ENCODE measurements at places on chromosomes 12 and 14.

GRCh38 chr12:44654646-44655639, 221.2 kb downstream of the NELL2 start:
- no peak for DNase-seq

- DNase-seq = no peak
These were observed 13.5 kb upstream of the TESPA1 start for GRCh38 chr12:54997929-54998522.

- DNase-seq = peak; percentile 70
These were observed 291.5 kb upstream of the SRRM4 start for GRCh38 chr12:118689793-118690192.

DNA sequence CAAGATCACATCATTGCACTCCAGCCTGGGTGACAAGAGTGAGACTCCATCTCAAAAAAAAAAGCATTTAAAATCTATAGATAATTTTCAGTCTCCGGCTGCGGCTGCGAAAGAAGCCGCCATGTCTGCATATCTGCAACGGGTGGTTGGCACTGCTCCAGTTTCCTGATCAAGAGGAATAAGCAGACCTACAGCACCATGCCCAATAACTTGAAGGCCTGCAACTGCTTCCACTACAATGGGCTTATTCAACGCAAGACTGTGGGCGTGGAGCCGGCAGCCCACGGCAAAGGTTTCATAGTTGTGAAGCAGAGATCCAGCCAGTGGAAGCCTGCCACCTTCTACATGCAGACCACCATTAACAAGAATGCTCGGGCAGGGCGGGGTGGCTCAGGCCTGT, 30.6 kb upstream of the EID3 start:
- no peak for DNase-seq

DNA sequence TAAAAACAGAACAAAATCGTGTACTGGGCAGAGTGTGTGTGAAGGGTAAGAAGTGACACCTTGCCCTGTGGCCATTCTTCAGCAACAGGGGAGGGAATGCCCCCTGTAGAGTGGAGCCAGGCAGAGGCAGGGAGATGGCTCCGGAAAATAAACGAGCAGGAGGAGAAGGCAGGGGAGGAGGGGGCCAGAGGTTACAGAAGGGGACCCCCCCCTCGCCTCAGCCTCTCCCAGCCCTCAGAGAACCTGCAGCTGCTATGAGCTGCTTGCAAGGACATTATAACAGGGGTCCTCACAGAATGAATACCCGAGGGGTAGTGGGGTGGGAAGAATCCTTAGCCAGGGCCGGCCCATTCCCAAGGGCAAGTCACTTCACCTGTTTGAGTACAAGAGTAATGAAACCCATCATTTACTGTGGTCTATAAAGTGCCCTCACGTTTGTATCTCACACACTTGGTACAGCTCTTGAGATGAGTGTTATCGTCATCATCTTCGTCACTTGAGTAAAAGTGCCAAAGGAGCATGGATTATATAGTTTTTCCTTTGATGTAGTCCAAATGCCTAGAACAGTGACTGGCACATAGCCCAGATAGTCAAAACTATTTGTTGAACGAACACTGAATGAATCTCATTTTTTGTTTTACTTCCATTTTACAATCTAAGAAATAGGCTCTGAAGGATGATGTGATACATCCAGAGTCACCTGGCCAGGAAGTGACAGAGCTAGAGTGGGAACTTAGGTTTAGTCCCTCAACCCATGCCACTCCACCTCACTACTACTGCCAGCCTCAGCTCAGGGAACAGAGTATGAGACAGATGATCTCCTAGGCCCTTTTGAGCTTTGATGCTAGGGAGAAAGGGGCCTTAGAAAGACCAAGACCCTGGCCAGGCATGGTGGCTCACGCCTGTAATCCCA, 14.5 kb downstream of the SCNN1A start:
- no peak for DNase-seq

- DNase-seq = peak; percentile 13
These were observed 413 bp upstream of the TUBA1C start for GRCh38 chr12:49264466-49264872.

DNA sequence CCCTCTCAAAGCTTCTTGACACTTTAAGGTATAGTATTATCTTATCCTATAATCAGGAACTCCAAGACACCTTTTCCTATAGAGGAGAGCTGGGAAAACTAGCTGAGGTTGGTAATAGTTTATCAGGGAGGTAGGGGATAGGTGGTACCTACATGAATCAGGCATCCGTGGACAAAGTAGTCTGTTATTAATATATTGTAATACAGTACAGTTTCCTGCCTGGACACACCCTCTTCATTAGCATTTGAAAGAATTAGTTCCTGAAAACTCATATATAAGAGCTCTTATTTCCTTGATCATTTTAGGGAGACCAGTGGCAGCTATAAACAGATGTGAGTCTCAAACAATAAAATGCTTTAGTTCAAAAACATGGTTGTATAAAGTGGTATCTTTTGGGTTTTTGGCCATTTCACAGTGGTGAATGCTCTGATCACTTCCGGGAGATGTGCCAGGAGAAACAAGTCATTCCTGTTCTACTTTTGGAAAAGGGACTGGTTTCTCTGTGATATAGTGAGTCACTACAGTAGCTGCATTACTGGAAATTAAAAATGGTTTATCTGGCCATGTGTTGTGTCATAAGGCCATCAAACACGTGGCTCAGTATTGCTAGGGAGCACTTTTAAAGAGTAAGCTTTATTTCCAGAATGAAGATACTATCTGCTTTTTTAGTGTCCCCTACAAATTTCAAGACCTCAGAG, 98.1 kb downstream of the KLRB1 start:
- DNase-seq = no peak

DNA sequence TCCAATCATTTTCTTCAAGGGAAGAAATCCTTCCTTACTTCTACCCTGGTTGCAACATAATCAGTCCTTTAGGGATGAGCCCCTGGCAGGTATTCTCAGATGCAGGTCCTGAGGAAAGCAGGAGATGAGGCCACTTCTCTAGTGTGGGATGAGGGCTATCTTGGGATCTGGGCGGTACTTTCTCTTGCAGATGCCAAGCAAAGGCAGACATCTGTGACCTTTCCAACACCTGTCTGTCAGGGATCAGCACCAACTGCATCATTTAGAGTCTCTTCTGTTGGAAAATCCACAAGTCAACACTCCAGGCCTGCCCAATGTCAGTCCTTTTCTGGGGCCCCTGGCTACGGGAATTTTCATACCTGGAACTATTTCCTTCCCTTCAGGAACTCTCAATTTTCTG, 129.2 kb downstream of the SLC8A3 start:
- DNase-seq = no peak

DNA sequence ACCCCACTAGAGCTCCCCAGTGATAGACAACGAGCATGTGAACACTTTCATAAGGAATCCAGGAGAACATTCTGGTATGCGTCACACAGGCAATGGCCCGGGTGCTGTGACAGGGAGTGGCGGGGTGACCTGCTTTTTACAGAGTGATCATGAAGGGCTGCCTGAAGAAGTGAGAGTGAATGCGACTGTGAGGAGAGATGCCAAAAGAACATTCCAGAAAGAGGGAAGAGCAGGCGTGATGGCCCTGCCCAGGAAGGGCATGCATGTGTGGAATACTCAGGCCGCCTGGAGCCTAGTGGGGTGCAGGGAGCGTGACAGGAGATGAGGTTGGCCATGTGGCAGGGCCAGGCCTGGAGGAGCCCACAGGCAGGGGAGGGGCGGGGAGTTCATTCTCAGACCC, 53.8 kb downstream of the FZD10 start:
- DNase-seq = no peak

GRCh38 chr12:121456551-121456950, 56.6 kb downstream of the RNF34 start:
- DNase-seq = no peak
